ENCODE measurements at places on chromosomes 1 and 21.

DNA sequence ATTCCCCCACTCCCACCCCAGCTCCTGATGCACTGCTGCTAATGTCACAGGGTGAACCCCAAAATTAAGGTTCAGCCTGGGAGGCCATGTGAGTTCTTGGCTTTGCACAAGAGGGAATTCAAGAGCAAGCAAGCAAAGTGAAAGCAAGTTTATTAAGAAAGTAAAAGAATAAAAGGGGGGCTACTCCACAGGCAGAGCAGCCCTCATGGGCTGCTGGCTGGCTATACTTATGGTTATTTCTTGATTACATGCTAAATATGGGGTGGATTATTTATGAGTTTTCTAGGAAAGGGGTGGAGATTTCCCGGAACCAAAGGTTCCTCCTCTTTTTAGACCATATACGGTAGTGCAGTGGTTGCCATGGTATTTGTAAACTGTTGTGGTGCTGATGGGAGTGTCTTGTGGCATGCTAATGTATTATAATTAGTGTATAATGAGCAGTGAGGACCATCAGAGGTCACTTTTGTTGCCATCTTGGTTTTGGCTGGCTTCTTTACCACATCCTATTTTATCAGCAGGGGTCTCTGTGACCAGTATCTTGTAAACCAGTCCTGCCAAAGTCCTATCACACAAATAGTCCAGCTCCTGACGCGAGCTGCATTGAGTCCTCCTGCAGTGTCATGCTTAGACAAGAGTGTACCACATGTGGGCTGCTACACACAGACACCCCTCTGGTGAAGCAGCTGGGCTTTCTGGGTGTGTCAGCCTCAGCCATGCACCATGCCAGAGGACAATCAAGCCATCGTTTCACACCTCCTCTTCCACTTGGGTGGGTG lies 46.4 kb upstream of the CSF1 start:
- DNase-seq: no peak

DNA sequence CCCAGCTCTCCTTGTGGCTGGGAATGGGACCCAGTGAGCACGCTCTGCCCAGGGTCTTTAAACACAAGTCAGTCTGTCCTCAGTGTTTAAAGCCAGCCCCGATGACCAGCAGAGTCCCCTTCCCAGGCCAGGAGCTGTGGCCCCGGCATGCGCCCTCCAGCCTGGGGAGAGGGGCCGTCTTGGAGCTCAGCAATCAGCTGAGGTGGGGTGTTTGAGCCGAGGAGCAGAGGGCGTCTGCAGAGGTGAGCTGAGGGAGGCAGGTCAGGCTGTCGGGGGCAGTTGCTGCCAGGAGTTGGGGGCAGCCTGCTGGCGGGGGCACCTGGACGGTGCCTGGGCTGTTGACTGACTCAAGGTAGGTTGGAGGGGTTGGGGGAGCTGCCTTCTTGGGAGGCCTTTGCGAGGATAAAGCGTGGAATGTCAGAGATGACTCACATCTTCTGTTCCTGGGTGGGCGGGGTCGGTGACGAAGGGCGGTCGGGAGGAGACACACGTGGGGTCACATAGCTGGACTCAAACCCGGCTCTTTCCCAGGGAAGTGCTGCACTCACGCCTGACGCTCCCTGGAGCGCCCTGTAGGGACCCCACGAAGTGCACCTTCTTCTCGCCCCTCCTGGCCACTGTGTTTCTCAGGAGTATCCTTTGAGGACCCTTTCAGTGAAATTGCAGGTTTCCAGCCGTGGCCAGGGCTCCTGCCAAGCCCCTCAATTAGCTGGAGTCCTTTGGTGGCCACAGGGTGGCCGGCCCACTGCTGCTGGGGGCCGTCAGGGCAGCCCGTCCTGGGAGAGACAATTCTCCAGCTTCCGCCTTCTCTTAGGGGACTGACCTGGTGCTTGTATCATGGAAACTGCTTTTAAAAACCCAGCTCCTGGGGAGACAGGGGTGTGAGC lies 86.2 kb downstream of the SIK1 start:
- no peak for DNase-seq

GRCh38 chr1:173573596-173573995 lies 29.3 kb downstream of the SLC9C2 start:
- DNase-seq: no peak

DNA sequence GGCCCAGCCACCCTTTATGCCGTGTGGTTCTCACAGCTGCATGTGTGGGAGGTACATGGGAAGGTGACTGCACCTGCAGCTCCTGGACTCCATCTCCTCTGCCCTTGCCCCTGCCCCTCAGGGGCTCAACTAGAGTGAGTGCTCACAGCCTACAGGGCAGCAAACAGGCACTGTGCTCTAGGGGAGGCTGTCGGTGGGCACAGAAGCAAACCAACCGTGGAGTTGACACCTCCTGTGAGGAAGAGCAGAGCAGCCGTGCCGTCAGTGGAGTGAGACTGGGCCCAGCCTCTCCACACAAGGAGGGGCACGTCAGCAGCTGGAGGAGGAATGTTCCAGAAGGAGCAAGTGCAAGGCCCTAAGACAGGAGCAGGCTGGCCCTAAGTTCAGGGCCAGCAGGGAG lies 32.7 kb downstream of the BMP8A start:
- DNase-seq: no peak

DNA sequence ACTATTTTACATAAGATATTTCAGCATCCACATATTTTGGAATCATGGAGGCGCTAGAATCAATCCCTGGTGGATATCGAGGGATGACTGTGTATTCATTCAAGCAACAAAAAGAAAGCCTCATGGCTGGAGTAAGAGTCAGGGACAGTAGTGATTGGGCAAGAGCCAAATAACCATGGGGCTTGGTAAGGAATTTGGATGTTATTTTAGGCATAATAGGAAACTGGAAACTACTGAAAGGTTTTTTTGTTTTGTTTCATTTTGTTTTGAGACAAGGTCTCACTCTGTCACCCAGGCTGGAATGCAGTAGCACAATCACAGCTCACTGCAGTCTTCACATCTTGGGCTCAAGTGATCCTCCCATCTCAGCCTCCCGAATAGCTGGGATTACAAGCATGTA lies 33.8 kb upstream of the EYA3 start:
- DNase-seq: no peak

DNA sequence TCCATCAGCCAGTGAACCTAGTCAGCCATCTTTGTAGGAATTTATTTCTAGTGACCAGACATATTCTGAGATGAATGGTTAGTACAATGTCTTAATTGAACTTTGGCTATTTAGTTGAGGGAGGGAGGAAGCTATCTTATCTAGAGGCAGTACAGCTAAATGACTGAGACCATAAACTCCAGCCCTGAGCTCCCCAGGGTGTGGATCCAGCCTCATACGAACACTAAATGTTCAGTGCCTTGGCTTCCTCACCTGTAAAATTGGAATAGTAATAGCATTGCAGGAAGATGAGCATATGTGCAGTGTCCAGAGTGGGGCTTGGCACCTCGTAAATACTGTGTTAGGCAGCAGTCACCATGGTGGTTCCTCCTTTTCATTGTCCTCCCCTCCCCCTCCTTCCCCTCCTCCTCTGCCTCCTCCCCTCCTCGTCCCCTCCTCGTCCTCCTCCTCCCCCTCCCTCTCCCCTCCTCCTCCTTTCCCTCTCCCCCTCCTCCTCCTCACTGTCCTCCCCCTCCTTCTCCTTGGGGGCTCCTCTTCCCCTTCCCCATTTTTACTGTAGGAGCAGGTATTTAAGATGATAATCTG lies 108.2 kb downstream of the GALNT2 start:
- no peak for DNase-seq

GRCh38 chr1:218616681-218617080 lies 271.5 kb downstream of the TGFB2 start:
- no peak for DNase-seq

- no peak for DNase-seq
Observed at GRCh38 chr1:218294546-218294945, 9.5 kb downstream of the RRP15 start.

DNA sequence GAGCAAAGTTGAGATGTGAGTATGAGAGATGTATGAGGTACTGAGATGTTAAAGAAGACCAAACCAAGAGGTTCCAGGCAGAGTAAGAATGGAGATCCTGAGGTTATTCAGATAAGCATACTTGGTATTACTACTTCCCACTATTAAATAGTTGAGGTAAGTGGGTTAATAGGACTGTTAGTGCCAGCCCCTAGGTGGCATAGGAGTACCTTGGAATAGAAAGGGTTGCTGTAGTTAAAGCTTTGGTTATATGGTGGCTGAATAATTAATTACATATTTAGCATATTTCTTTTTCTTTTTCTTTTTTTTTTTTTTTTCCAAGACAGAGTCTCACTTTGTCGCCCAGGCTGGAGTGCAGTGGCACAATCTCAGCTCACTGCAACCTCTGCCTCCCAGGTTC lies 397.9 kb upstream of the TMPRSS15 start:
- no peak for DNase-seq

- DNase-seq: no peak
Observed at GRCh38 chr1:59541161-59541560, 244.3 kb downstream of the FGGY start.

Data from stimulated activated CD4-positive, alpha-beta T cell treated with anti-CD3 and anti-CD28 coated beads, Interleukin-2, amount 100 ng/mL, for 48 hours (primary cell).